ENCODE measurements at places on chromosomes 6 and 20. TPM values are rescaled to one million over a fixed set of nuclear protein-coding genes. Genes with fewer than 3 reads are reported as not detected.

DNA sequence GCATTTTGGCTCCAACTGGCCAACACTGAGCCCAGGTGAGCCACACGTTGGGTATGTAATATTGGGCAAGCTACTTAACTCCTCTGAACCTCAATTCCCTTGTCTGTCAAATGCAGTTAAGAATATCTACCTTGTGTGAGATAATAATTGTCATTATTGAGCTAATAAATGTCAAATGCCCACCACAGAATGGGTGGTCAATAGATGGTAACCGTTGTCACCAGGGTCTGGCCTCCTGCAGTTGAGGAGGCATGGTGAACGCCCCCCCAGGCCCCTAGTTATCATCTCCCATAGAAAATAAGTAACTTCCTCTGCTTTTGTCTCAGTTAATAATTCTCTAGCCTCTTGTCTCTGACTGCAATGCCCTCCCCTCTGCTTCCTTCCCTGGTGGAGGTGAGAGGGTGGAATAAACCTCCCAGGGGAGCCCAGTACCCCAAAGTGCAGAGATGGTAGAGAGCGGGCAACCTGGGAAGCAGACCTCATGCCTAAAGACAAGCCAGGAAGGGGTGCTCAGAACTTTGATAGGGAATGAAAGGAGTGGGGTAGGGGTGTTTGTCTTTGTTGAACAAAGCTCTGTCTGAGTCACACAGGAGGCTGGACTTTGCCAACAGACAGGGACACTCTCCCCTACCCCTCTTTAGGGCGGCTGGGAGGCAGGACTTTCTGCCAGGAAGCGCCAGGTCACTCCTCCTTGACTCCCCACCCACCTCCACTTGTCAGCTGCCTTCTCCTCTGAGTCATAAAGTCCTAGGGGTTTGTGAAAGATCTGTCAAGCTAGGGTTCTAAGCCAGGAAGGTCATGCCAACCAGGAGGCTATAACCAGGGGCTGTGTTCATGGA lies 1.3 kb upstream of the UNC5CL start:
- DNase-seq: no peak

DNA sequence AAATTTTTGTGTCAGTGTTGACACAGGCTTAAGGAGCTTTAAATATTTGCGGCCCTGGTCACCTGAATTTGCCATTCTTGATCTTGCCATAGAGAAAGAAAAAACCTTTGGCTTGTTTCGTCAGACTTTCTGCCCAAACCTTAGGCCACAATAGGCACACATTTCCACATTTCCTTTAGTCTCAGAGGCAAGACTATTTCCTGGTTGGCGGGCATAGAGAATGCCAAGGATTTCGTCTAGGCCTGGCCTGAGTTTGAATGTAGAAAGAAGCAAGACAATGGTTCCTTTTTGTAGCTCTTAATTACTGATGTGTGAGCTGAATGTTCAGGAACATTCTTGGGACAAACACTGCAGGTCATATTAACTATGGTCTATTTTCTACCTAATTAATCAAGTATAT lies 108.1 kb downstream of the TRMT11 start:
- DNase-seq: no peak

GRCh38 chr6:169867751-169868191 lies 116.3 kb downstream of the ERMARD start:
- DNase-seq: no peak

DNA sequence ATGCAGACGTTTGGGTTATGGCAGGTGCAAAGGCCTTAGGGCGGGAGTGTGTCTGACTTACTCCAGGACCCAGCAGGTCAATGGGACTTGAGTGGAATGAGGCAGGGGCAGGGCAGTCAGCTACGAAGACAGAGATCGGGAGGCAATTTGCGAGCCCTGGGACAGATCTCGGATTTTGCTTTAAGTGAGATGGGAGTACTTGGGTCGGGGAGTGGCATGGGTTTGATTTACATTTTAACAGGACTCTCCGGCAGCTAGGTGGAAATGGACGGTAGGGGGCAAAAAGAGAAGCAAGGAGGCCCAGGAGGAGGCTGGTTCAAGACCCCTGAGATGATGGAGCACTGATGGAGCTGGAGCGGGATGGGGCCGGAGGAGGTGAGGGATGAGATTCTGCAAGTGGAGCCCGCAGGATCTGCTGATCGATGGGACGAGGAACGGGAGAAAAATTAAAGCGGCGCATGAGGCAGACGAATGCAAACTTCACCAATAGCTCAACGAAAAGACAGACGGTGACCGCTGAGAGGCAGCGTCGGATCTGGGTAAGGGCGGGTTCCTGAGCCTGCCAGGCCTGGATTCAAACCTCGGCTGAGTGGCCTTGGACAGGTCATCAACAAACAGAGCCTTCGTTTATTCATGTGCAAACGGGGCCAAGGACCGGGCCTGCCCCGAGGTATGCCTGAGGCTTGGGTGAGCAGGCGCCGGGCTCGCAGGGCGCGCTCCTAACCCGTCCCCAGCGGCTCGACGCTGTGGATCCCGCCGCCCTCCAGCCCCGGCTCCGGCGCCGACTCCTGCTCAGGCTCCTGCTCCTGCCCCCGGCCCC lies 756 bp upstream of the RBCK1 start:
- DNase-seq: peak; percentile 26

- DNase-seq: no peak
Observed at GRCh38 chr6:168039849-168040248, 39.2 kb downstream of the FRMD1 start.

GRCh38 chr6:135282395-135282794 lies 101.3 kb downstream of the MYB start:
- no peak for DNase-seq

DNA sequence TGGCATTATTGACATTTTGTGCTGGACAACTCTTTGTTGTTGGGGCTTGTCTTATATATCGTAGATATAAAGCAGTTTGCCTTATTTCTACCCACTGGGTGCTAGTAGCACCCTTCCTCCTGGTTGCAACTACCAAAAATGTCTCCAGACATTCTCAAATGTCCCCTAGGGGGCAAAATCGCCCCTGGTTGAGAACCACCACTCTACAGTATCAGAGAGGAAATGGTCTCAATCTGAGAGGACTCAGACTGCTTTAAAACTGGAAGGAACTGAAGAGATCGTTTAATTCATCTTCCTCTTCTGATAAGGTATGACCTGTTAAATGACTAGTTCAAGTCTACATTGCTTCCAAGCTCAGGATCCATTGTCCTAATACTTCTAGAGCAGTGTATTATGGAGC lies 14.9 kb downstream of the SH3BGRL2 start:
- DNase-seq: no peak

- no peak for DNase-seq
Observed at GRCh38 chr6:5338177-5338960, 77.1 kb downstream of the FARS2 start.

GRCh38 chr6:110547266-110547964 lies 71.0 kb upstream of the SLC22A16 start:
- no peak for DNase-seq

DNA sequence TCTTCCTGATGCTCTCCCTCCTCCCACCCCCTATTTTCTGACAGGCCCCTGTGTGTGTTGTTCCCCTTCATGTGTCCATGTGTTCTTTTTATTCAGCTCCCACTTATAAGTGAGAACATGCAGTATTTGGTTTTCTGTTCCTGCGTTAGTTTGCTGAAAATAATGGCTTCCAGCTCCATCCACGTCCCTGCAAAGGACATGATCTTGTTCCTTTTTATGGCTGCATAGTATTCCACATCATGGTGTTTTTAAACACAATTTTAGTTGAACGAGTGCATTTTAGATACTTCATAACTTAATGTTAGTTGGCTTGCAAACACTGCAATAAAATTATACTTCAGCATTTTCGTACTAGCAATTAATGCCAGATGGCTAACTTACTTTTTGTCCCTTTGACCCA lies 28.5 kb downstream of the COL9A1 start:
- DNase-seq: no peak

GRCh38 chr6:29014729-29015608 lies 9.9 kb upstream of the ZNF311 start:
- DNase-seq: no peak

DNA sequence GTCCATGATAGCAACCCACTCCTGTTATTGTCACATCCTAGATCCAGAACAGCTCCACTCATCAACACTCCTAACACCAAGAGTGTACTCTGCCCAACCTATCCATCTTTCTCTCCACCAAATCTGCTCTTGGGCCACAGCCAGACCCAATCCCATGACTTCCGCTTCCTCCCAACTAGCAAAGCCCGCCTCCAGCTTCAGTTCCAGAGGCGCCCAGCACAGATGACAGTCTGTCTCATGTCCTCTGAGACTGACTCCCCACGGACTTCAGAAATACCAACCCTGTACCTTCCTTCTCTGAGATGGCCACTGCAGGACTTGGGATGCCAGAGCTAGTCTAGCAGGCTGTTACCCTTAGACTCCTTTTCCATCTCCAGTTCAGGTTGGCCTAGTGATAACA lies 48.6 kb downstream of the DTNBP1 start:
- no peak for DNase-seq

GRCh38 chr6:155778336-155778735 lies 322.7 kb upstream of the NOX3 start:
- DNase-seq: no peak

- DNase-seq: no peak
Observed at GRCh38 chr20:23332467-23332866, 18.1 kb upstream of the NXT1 start.

DNA sequence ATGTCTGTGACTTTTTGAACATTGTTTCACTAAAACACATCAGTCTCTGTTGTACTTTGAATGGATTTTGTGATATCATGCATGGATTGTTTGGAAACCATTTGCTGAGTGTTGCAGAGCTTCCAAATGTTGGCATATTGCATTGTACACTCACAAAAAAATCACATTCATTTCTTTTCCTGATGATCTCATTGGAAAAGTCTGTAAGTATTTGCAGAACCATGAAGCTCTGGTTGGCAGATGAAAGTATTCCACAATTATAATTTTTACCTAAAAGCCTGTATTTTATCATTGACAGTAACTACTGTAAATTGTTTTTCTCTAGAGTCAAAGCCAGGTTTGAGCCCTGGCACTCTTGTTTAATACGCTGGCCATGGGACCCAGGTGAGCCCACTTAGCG lies 42.1 kb downstream of the VAPB start:
- DNase-seq: no peak

DNA sequence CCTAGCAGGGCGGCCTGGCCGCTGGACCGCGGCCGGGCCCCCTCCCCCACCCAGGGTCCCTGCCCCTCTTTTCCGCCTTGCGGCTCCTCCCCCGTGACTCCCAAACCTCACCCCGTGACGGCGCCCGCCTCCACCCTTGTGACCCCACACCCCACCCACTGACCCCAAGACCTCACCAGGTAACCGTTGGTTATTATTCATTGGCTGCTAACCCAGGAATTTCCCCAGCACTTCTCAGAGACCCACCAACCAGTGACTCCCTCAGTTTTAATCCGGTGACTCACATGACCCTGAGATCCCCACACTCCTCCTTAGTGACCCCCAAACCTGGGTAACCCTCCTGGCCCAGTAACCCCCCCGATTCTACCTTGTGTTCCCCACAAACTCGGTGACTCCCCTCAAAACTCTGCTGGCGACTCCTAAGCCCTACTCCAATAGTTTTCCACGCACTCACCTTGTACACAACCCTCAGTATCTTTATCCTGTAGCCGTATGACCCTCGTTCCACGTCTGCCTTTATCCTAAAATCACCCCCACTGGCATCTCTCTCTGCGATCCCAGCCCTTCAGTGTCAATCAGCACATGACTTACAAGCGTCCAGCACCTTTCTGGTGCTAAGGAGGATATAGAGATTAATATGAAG lies 534 bp downstream of the ZNF76 start:
- no peak for DNase-seq

DNA sequence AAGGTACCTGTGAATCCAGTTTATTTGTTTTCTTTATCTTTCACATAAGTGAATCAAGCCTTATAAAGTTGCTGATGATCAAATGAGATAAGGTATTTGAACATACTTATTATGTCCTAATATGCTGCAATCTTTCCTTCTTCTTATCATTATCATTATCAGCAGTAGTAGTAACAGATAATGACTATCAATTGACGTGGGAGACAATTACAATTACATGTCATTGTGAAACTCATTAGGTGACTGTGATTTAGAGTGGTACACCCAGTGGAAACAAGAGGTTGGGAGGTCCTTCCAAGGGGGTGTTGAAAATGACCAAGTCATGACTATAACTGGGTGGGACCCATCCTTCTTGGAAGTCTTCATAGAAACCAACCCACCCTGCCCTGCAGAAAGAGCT lies 2.8 kb downstream of the CLIC5 start:
- DNase-seq: no peak

GRCh38 chr6:87701344-87701675 lies 723 bp downstream of the AKIRIN2 start:
- DNase-seq: no peak

DNA sequence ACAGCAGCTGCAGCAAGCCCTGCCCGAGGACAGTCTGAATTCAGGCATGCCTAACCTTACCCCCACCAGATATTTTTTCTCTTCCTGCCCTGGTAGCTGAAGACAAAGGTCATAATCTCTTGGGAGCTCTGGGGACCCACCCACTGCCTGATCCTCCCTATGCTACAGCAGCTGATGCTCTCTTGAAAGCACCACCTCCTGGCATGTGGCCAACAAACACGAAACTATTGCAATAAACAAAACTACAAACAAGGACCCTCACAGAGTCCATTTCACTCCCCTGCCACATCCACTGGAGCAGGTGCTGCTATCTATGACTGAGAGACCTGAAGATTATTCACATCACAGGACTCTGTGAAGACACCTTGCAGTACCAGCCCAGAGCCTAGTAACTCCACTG lies 238.5 kb upstream of the HS3ST5 start:
- DNase-seq: no peak

- DNase-seq: no peak
Observed at GRCh38 chr6:47485083-47485482, 7.5 kb downstream of the CD2AP start.

DNA sequence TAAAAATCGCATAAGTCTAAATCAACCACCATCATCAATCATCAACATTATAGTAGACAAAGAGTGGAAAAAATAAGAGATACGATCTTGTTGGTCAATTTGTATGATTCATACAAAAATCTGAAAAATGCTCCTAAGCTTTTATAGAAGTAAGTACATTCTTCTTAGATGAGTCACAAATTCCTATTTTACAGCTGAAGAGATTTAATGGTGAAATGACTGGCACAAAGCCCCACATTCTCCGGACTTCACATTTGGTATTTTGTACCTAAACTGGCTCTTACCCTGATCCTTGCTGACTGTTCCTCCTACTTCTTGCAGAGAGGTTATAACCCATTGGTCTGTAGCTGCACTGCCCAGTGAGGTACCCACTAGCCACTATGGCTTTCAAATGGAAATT lies 29.9 kb upstream of the PREP start:
- no peak for DNase-seq

DNA sequence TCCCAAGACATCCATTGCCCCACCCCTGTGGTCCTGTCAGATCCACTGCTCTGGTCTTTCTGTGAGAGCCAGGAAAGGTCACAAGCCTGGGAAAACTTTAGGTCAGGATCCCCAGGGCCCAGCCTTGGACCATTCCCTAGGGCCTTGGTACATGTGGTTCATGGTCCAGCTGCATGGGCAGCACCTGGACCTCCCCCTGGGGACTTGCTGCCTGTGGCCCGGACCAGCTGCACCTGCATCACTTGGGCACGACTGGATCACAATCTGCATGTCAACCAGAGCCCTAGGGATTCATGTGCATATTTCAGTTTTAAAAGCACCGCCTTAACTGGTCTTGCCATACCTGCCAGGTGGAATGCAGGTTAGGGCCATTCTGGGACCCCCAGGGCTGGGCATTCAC lies 44.3 kb upstream of the MC3R start:
- no peak for DNase-seq

SLC35F1 gene
- 9.1 TPM for total RNA-seq

RSPH9 gene
- 1.0 TPM for total RNA-seq

TLDC2 gene
- 1.6 TPM for total RNA-seq

ELOVL2 gene
- 6.2 TPM for total RNA-seq

NKX2-2 gene
- total RNA-seq: not detected

RIPPLY2 gene
- total RNA-seq: 0.26 TPM

C6orf47 gene
- total RNA-seq: 17.6 TPM

C6orf132 gene
- 2.7 TPM for total RNA-seq

FOXA2 gene
- not detected for total RNA-seq

Data from urinary bladder (tissue), 4 donors.